Stimulated activated CD4-positive, alpha-beta T cell treated with anti-CD3 and anti-CD28 coated beads, TNF-alpha, amount 100 ng/mL, for 1 hour (primary cell): ENCODE measurements at places on chromosomes 4 and X.

DNA sequence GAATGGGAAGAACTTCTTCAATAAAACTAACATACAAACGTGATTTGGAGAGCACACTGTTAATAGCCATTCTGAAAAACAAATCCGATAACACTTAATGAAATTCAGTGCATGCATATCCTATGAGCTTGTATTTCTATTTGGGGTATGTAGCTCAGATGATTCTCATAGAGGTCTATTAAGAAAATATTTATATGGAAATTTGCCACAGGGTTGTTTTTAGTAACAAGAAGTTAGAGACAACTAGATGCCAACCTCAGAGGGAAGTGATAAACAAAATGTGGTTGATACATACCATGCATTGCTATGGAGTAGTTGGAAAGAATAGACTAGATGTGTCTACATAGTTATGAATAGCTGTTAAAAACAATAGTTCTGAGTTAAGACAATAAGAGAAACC, 395.8 kb upstream of the MAGEB18 start:
- no peak for DNase-seq

GRCh38 chr4:2931512-2932301, 31.5 kb downstream of the NOP14 start:
- no peak for DNase-seq

- DNase-seq: no peak
Measured at GRCh38 chr4:21726255-21726815, 222.2 kb downstream of the KCNIP4 start.

DNA sequence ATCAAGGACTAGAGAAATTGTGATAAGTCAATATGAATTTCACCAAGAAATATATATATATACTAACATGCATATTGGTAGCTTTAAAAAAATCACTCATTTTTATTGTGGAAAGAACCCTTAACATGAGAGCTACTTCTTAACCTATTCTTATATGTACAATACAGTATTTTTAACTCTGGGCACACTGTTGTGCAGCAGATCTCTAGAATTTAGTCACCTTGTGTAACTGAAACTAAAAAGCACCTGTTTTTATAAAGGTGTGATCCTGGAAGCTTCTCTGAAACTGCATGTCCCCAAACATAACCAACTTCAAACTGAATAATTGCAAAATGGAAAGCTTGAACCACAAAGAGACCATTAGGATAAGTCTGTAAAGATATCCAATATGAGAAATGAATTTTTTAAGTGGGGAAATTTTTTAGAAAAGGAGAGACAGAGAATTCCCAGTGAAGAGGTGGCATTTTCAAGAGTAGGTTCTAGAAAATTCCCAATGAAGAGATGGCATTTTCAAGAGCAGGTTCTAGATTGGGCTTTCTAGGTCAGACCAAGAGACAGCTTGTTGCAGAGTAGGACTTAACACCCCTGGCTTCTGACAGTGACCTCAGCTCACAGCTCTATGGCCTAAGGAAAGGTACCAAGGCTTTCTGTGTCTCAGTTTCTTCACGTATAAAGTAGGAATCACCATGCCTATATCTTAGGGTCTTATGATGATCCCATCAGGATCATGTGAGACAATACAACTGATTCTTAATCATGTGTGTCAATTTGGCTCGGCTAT, 22.0 kb upstream of the PPARGC1A start:
- DNase-seq: no peak

DNA sequence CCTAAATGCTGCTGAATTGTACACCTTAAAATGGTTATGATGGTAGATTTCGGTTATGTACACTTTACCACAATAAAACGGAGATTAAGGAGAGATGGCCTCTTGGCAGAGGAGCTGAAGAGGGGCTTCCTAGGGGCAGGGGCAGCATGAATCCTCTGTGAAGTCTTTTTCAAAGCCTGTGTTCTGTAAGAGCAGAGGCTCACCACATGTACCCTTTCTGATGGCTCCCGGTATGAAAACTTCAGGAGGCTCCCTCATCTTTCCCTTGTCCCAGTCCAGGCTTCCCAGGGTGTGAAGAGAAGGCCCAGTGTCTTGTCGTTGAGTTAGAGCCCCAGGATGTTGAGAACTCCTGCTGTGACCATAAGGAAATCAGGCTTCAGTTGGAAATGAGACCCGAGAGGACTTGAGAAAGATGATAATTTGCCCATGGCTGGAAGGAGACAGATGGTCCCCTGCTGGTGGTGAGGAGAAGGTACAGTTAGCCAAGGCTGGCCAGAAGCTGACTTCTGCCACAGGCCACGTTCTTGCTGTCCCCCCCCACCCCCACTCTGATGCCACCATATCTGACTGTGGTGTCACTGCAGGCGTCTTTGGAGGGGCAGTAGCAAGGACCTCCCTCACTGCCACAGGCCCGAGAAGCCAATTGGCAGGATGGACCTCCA, 31.8 kb upstream of the MTM1 start:
- no peak for DNase-seq

DNA sequence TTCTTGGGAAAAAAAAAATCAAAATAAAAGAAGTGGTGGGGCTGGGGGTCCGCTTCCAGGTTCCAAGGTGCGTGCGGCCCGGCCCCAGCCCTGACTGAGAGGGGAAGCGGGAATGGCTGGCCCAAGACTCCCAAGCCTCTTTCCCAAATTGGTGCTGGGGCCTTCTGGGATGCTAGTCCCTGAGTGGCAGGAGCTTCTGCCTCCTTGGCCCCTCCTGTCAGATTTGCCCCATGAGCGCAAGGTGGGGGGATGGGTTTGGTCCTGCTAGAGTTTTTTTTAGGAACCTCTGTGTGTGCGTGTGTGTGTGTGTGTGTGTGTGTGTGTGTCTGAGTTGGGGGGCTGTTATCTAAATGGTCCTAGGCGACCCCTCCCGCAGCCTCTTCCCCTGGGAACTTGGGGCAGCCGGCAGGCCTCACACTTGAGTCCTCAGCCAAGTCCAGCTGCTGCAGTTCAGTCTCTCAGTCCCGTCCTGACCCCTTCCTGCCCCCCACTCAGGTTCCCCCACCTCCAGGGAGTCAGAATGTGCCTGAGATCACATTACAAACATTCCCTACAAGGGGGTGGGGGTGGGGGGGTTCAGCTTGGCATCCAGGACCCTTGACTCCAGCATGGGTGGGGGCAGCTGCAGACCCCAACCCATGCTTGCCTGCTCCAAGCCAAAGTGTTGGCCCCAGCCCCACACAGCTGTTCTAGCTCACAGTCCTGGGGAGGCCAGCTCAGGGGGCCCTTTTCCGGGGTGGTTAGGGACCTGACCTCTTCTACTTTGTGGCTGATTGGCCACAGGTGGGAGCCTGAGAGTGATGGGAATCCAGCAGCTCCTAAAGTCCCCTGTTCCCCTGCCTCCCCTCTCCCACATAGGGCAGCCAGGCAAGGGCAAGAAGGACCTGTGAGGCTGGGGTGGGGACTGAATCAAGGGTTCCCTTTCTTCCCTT, 4.0 kb downstream of the EFNB1 start:
- no peak for DNase-seq

GRCh38 chr4:3074846-3075651, 568 bp downstream of the HTT start:
- no peak for DNase-seq

- no peak for DNase-seq
Measured at GRCh38 chr4:2417765-2418649, at the start of gene ZFYVE28. Gene ZFYVE28, minus strand, starts transcription at chr4:2418645. Its CDS starts 322 bp downstream, at chr4:2418323.

- DNase-seq: no peak
Measured at GRCh38 chr4:103207673-103208072, 9.5 kb upstream of the CENPE start.

DNA sequence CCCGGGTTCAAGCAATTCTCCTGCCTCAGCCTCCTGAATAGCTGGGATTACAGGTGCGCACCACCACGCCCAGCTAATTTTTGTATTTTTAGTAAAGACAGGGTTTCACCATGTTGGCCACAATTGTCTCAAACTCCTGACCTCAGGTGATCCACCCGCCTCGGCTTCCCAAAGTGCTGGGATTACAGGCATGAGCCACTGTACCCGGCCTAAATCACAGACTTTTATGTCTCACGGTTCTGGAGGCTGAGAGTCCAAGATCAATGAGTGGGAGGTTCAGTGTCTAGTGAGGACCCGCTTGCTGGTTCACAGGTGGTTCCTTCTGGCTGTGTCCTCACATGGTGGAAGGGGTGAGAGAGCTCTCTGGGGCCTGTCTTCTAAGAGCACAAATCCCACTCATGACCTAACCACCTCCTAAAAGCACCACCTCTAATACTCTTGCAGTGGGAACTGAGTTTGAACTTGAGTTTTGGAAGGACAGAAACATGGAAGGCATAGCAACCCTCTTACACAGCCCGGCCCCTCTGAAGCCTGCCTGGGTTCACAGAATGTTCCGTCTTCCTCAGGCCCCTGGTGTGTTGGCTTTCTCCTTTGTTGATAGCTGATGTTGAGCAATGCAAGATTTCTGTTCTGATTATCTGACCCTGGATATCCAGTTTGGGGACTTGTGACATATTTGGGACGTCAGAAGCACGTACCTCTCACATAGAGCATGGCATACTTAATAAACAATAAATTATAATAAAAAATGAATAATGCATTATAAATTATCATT, 1.9 kb upstream of the AKAP17A start:
- no peak for DNase-seq

GRCh38 chr4:37132351-37132974, 112.1 kb upstream of the NWD2 start:
- DNase-seq: no peak

DNA sequence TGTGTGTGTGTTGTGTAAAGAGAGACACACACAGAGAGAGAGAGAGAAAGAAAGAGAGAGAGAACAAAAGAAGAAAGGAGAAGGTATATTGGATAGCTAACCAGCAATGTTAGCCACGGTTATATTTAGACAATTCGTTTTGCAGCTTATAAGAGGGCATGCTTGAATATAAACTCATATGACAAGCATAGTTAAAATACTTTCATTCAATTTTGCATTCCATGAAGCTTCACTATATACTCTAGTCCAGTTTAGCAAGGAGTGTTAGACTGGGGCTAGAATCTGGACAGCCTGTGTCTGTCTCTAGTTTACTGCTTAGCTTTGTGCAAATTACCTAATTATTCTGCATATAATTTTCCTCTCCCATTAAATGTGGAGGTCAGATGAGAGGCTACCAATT, 525.9 kb upstream of the ZFP42 start:
- DNase-seq: no peak

DNA sequence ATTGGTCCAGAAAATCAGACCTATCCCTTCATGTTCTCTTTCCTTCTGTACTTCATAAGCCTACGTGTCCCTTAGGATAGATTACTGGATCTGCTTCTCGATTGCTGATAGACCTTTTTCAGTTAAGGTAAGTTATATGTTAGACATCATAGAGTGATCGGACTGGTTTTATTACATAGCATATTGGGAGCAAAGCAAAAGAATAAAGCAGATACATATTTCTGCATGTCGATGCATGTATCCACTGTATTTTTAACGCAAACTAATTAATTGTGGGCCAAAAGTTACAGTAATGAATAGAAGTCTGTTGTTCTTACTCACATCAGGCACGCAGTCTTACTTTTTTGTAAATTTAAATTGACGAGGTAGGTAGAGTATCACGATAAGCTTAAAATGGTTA, 106.4 kb downstream of the SLIT2 start:
- no peak for DNase-seq

- no peak for DNase-seq
Measured at GRCh38 chr4:155787113-155787710, 28.4 kb downstream of the GUCY1B1 start.

DNA sequence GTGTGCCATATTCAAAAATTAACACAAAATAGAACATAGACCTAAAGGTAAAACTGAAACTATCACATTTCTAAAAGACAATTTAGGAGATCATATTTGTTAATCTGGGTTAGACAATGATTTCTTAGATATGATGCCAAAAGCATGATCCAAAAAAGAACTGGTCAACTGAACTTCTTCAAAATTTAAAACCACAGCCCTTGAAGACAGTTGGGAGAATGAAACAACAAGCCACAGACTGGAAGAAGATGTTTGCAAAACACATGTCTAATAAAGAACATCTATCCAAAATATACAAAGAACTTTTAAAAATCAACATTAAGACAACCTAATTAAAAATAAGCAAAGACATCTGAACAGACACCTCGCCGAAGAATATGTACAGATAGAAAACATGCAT, 19.5 kb downstream of the COMMD8 start:
- DNase-seq: no peak

- DNase-seq: no peak
Measured at GRCh38 chrX:12987340-12987739, 12.4 kb downstream of the TMSB4X start.

GRCh38 chr4:38332699-38333098, 331.3 kb upstream of the KLF3 start:
- no peak for DNase-seq

GRCh38 chrX:15676886-15677285, 12.3 kb upstream of the CLTRN start:
- DNase-seq: no peak

DNA sequence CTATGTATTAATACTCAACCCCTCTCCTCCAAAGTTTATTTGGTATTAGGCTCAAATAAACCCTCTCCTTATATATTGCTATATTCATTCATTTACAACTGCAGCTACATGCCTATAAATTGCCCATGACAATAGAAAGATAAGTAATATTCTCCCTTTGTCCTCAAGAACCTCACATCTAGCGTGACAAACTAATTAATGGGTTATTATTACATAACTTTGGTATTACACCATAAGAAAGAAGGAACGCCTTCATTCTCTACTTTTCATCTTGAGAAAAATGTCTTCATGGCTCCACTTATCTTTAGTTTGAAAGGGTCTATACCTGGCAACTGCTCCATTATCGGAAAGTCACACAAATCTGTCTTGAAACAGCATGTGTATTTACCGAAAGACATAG, 157.7 kb upstream of the RASGEF1B start:
- DNase-seq: no peak

- DNase-seq: no peak
Measured at GRCh38 chr4:130812117-130812765, 1716.3 kb downstream of the C4orf33 start.

DNA sequence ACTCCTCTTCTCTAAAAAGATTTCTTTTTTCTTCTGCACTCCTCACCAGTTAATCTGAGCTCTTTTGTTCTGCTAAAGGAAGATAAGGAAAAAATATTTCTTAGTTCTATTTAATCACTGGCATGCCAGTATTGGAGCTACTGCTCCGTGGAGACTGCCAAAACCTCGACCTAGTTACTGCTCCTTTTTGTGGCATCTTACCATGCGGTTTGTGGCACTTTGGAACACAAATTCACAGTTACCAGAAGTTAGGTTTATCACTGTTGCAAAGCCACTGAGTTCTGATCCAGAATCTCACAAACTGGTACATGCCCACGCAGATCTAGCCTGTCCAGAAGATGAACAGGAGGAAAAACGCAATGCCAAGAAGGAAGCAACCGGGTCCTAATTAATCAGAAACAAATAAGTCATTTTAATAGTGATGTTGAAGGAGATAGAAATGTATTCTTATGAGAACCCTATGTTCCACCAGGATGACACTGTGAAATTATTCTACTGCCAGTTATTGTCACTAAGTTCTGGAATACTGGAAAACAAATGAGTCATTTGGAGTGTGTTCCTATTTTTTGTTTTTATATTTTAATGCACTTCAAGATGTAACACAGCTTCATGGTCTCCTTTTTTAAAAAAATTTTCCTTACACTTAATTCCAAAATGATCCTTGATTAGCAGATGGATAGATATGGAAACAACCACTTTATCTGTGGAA, 106.7 kb upstream of the GK2 start:
- DNase-seq: no peak

- DNase-seq: no peak
Measured at GRCh38 chr4:70868778-70869177, 29.1 kb upstream of the GRSF1 start.

GRCh38 chr4:69617083-69617694, 22.3 kb downstream of the UGT2A2 start:
- no peak for DNase-seq
